ENCODE measurements at places on chromosomes 2 and 18. TPM values are rescaled to one million over a fixed set of nuclear protein-coding genes. Genes with fewer than 3 reads are reported as not detected.

SERPINB13 gene
- total RNA-seq, result not detected

CPS1 gene
- total RNA-seq, result 0.86 TPM

POTEF gene
- total RNA-seq, result not detected

REEP1 gene
- not detected for total RNA-seq

PEX13 gene
- 20.3 TPM for total RNA-seq

NYAP2 gene
- not detected for total RNA-seq

DSC2 gene
- not detected for total RNA-seq

CYTIP gene
- 406 TPM for total RNA-seq

OTOS gene
- not detected for total RNA-seq

DNA sequence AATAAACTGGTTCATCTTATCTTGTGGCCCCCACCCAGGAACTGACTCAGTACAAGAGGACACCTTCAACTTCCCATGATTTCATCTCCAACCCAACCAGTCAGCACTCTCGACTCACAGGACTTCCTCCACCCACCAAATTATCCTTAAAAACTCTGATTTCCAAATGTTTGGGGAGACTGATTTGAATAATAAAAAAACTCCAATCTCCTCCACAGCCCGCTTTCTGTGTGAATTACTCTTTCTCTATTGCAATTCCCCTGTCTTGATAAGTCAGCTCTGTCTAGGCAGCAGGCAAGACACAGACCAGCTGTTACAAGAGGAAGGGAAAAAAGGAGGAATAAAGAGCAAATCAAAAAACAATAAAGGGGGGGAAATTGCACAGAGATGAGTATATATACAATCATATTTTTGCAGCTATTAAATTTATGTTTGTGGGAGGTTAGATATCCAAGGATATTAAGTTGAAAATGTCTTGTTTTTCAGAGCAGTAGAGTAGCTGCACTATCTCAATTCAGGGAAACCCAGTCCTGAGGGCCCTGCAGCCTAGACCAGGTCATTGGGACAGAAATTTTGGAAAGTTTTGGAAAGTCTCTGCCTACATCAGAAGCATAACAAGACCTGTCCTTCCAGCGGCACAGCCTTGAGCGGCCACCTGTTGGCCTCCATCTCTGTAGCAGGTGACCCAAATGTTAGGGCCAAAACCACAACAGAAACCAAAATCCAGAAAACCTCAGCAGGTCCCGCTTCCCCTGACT lies 32.8 kb upstream of the SIGLEC15 start:
- no peaks in the 10 kb centered on the region for H3K4me1 ChIP-seq
- H3K4me3 ChIP-seq, result no peak overlapping the region
- no peaks in the 10 kb centered on the region for H3K36me3 ChIP-seq
- no peak overlapping the region for H3K27ac ChIP-seq

GRCh38 chr2:151111599-151112278 lies 149.9 kb downstream of the RBM43 start:
- H3K27ac ChIP-seq, result no peak overlapping the region
- no peaks in the 10 kb centered on the region for H3K4me1 ChIP-seq
- peaks cover 3% of the 10 kb centered on the region for H3K27me3 ChIP-seq
- H3K36me3 ChIP-seq, result no peaks in the 10 kb centered on the region
- no peak overlapping the region for H3K4me3 ChIP-seq
- no peak for DNase-seq

- H3K4me1 ChIP-seq, result peaks cover 27% of the 10 kb centered on the region
- H3K4me3 ChIP-seq, result peak within 1 kb of the TSS; percentile 80
- peak within 1 kb of the TSS; percentile 80 for H3K27ac ChIP-seq
- H3K36me3 ChIP-seq, result peaks cover 10% of the 10 kb centered on the region
- DNase-seq, result peak; percentile 99
Measured at GRCh38 chr2:169694113-169694893, at the start of the genes CFAP210 and PHOSPHO2. TSS of gene CFAP210 (minus strand) at chr2:169694405. CDS start at chr2:169694327, 78 bp downstream. TSS of gene PHOSPHO2 (plus strand) at chr2:169694469. CDS start at chr2:169700972, 6,503 bp downstream.

DNA sequence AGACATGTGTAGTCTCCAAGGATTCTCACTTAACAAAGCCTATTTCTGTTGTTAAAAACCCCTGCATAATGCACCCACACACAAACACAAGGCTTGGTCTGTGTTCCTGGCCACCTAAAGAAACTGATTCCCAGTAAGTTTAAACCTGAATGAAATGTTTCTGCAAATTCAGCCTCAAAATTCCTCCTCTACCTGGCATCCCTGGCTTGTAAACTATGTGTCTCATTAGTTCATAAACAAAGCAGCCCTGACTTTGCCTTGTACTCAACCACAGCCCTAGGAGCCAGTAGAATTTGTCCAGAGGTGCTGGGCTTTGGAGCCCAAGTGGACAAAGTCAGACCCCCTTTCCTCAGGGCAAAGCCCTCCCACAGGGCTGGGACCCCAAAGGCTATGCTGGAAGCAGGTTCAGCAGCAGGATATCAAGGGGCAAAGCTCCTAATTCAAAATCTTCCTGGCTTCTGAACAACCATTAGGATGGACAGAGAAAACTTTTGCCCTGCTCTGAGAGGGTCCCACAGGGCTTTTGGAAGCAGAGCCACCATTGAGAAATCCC lies 2.6 kb upstream of the HOXD13 start:
- H3K27ac ChIP-seq, result no peak overlapping the region
- peaks cover 90% of the 10 kb centered on the region for H3K27me3 ChIP-seq
- no peak overlapping the region for H3K4me3 ChIP-seq
- peaks cover 4% of the 10 kb centered on the region for H3K36me3 ChIP-seq
- peaks cover 8% of the 10 kb centered on the region for H3K4me1 ChIP-seq

GRCh38 chr2:201118961-201119854 lies 3.2 kb downstream of the CFLAR start:
- no peaks in the 10 kb centered on the region for H3K27me3 ChIP-seq
- DNase-seq, result peak; percentile 38
- peak overlapping the region; percentile 98 for H3K27ac ChIP-seq
- H3K4me1 ChIP-seq, result peaks cover 54% of the 10 kb centered on the region
- H3K4me3 ChIP-seq, result peak overlapping the region; percentile 96

- DNase-seq, result no peak
- H3K4me1 ChIP-seq, result peaks cover under 1% of the 10 kb centered on the region
- no peak overlapping the region for H3K4me3 ChIP-seq
- no peak overlapping the region for H3K27ac ChIP-seq
- peaks cover 2% of the 10 kb centered on the region for H3K27me3 ChIP-seq
Measured at GRCh38 chr2:227889336-227889735, 17.9 kb downstream of the DAW1 start.

GRCh38 chr2:18940184-18940583 lies 350.8 kb upstream of the NT5C1B start:
- no peaks in the 10 kb centered on the region for H3K36me3 ChIP-seq
- no peaks in the 10 kb centered on the region for H3K27me3 ChIP-seq
- H3K4me1 ChIP-seq, result no peaks in the 10 kb centered on the region
- no peak overlapping the region for H3K4me3 ChIP-seq

DNA sequence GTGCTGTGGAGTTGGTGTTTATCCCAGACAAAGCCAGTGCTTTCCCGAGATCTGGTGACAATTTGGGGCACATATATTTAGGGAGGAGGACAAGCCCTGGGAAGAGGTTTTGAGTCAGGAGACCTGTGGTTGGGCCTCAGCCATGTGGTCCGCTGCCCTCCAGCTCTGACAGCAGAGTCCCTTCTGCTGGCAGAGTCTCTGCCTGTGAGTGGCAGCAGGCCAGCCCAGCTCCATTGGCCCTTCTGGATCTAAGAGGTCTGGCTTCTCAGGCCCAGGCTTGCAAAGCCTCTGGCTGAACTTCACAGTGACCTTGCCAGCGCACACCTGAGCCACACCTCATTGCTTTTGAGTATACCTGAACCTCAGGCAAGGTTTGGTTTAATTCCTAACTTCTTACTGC lies 115.3 kb downstream of the BCL2L11 start:
- peaks cover 21% of the 10 kb centered on the region for H3K4me1 ChIP-seq
- DNase-seq, result no peak
- H3K27me3 ChIP-seq, result no peaks in the 10 kb centered on the region
- H3K4me3 ChIP-seq, result no peak overlapping the region
- H3K36me3 ChIP-seq, result peaks cover 74% of the 10 kb centered on the region

DNA sequence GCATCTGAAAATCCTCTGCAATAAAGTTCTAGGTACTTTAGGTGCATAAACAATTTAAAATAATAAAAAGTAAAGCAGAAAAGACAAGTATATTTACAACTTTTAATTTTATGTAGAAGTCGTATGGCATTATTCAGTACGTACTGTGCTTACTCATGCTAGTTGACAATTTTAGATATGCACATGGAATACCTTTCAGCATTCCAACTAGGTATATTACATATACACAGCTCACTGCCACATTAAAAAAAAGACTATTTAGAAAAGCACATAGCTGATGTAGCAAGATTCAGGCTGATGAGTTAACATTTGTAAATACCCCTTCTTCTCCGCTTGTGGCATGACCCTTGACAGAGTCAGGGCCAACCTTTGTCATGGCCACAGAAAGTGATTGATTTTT lies 171.2 kb downstream of the FBXO15 start:
- no peaks in the 10 kb centered on the region for H3K27me3 ChIP-seq
- H3K4me1 ChIP-seq, result no peaks in the 10 kb centered on the region
- no peak for DNase-seq
- no peaks in the 10 kb centered on the region for H3K36me3 ChIP-seq

DNA sequence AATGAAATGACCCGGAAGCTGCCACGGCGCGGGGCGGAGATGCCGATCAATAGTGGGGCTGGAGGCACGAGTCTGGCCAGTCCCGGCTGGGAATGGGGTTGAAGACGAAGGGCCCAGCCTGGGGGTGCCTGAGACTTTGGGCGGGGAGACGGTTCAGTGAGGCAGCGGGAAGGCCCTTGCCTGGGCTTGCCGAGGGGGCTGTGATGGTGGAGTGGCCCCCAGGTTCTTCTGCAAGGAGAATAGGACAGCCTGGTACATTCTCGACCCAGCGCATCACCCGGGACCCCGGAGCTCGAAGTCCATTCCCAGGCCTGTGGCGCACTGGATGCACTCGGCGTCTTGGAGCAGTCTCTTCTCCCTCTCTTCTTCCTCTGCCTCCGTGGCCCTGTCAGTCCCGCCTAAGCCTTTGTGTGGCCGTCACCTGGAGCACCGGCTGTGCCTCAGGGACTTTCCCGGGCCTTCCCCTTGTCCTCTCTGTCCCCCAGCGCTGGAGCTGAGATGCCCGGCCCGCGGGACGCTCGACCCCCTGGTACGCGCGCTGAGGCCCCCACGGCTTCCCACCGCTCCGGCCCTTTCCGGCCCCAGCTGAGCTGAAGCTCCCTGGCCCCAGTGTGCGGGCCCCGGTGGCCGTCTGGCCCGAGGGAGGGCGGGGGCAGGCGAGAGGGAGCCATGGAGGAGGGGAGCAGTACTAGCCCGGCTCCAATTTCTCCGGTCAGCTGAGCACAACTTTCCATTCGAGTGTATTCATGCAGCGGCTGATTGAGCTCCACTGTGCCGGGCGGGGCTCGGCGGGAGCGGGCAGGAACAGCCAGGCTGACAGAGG lies 8.0 kb downstream of the SIX3 start:
- no peak overlapping the region for H3K27ac ChIP-seq
- no peak for DNase-seq
- H3K4me3 ChIP-seq, result no peak overlapping the region
- peaks cover 25% of the 10 kb centered on the region for H3K4me1 ChIP-seq
- H3K27me3 ChIP-seq, result peaks cover 89% of the 10 kb centered on the region

DNA sequence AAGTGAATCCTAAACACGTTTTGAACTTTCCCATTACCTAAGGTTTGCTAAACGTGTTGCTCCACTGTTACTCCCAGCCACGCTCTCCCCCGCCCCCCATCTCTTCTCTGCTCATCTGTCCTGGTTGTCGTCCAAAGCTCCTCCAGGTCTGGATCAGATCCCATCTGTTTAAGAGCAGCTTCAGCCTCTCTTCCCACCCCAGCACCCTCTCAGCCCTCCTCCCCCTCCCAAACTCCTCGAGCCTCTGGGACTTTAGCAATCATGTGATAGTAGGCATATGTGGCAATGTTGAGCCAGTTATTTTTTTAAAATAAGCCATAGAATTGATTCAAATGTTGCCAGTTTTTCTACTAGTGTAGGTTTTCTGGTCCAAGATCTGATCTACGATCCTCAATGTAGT lies 20.0 kb upstream of the LPIN1 start:
- H3K27ac ChIP-seq, result no peak overlapping the region
- DNase-seq, result no peak
- H3K27me3 ChIP-seq, result peaks cover 36% of the 10 kb centered on the region

GRCh38 chr2:151347906-151348305 lies 9.5 kb upstream of the TNFAIP6 start:
- no peak overlapping the region for H3K27ac ChIP-seq
- H3K4me1 ChIP-seq, result no peaks in the 10 kb centered on the region
- no peaks in the 10 kb centered on the region for H3K27me3 ChIP-seq
- no peak for DNase-seq

DNA sequence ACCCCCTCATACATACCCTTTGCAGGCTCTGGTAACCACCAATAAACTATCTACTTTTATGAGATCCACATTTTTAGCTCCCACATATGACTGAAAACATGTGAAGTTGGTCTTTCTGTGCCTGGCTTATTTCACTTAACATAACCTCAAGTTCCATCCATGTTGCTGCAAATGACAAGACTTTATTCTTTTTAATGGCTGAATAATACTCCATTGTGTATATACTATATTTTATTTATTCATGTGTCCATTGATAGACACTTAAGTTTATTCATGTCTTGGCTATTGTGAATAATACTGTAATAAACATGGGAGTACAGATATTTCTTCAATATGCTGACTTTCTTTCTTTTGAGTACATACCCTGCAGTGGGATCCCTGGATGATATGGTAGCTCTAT lies 45.9 kb downstream of the SCN7A start:
- H3K27me3 ChIP-seq, result no peaks in the 10 kb centered on the region
- no peaks in the 10 kb centered on the region for H3K4me1 ChIP-seq
- no peak overlapping the region for H3K27ac ChIP-seq
- no peak for DNase-seq
- no peaks in the 10 kb centered on the region for H3K36me3 ChIP-seq

GRCh38 chr2:108215794-108216211 lies 24.0 kb upstream of the SULT1C3 start:
- H3K4me1 ChIP-seq, result no peaks in the 10 kb centered on the region
- DNase-seq, result no peak
- H3K4me3 ChIP-seq, result no peak overlapping the region
- peaks cover 2% of the 10 kb centered on the region for H3K27me3 ChIP-seq
- no peaks in the 10 kb centered on the region for H3K36me3 ChIP-seq

DNA sequence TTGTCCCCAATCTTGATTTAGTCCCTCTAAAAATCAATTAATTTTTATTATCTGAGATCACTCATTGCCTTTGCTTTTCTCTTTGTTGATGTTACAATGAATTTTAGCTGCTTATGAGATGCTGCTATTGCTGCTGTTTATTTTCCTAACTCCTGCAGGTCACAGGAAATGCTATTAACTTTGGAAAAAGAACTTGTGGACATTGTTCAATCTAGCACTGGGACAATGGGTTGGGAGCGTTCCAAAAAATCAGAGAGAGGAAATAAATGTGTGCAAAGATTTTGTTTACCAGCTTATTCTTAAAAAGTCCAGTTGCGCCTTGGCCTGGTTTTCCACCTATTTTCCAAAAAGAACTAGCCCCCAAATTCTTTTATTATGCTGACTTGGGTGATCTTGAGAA lies 268.3 kb downstream of the PTH2R start:
- no peak for DNase-seq
- H3K27me3 ChIP-seq, result no peaks in the 10 kb centered on the region
- H3K4me1 ChIP-seq, result no peaks in the 10 kb centered on the region
- H3K27ac ChIP-seq, result no peak overlapping the region
- no peak overlapping the region for H3K4me3 ChIP-seq

Data from activated CD4-positive, alpha-beta memory T cell treated with anti-CD3 and anti-CD28 coated beads, Interleukin-2, amount 10 ng/mL, durations not matched to agents 7 days and 5 days (primary cell).